ENCODE measurements at places on chromosomes 11 and 22.
A peak's percentile ranks its signal among the peaks of the same experiment; 100 is the strongest.

DNA sequence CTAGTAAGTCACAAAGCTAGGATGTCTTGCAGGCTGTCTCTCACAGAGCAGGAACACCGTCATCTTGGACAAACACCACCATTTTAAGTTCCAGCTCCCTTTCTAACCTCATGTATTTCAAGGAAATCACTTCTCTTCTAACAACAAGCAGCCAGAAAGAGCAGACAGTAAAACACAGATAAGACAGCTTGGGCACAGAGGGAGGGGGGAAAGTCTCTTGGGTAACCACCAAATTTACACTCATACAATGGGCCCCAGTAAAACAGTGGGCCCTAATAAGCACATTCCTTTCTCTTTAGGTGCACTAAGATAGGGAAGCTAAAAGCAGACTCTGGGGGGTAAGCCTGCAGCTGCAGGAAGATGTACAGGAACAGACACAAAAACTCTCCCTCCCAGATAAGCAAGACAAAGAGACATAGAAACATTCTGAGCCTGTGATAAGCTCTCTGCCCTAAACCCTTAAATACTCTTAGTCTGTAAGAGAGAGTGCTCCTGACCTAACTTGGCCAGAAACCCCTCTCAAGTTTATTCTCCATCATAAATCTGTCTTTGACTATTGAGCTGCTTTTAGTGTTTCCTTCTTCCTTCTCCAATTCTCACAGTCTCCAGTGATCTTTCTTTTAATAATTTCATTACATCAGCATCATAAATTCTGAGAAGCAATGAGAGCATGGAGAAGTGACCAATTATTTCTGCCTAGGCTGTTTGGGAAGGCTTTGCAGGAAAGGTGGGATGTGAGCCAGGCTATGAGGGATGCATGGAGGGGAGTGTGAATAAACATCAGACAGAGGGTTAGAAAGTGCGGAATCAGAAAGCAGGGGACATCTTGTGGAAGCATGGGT is 7.4 kb downstream of the OR10D3 start:
- no peaks in the 10 kb centered on the region for H3K4me1 ChIP-seq
- H3K27me3 ChIP-seq = peaks cover 18% of the 10 kb centered on the region
- H3K27ac ChIP-seq = no peak overlapping the region
- DNase-seq = no peak
- no peak overlapping the region for H3K4me3 ChIP-seq

- H3K4me3 ChIP-seq = no peak overlapping the region
- H3K36me3 ChIP-seq = no peaks in the 10 kb centered on the region
- no peaks in the 10 kb centered on the region for H3K27me3 ChIP-seq
- H3K27ac ChIP-seq = no peak overlapping the region
- no peaks in the 10 kb centered on the region for H3K4me1 ChIP-seq
Measured at GRCh38 chr11:26994631-26995095, 751 bp downstream of the FIBIN start.

- H3K36me3 ChIP-seq = no peaks in the 10 kb centered on the region
- H3K4me3 ChIP-seq = no peak overlapping the region
- no peak overlapping the region for H3K27ac ChIP-seq
- DNase-seq = no peak
Measured at GRCh38 chr11:113694390-113694789, 11.7 kb downstream of the TMPRSS5 start.

DNA sequence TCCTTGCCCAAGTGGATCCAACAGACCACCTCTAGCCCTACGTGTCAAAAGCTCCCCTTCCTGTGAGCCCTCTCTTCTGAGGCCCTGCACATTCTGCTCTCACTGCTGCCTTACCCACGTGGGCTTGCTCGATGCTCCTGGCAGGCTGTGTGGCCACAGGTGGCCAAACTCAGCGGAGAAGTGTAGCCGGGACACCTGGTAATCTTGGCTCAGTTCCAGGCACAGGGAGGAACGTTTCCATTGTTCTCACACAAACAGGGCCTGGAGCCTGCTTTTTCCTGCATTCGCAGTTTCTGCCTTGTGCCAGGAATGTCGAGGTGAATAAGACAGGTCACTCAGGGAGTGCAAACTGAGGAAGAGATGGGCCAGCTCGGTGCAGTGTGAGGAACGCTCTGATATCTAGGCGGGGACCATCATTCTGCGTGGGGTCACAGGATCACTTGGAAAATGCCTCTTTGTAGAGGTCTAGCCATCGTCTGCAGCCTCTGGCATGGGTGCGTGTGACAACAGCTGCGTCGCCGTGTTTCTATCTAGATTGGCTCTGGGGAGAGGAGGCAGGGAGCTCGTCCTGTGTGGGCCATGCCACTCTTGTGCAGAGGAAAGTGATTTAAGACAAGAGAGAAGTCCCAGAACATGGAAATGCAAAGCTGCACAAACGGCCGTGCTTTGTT is 127.6 kb upstream of the PARVA start:
- no peaks in the 10 kb centered on the region for H3K4me1 ChIP-seq
- H3K36me3 ChIP-seq = peaks cover 38% of the 10 kb centered on the region
- H3K4me3 ChIP-seq = no peak overlapping the region
- no peak for DNase-seq
- no peak overlapping the region for H3K27ac ChIP-seq
- H3K27me3 ChIP-seq = no peaks in the 10 kb centered on the region

- DNase-seq = peak; percentile 47
- no peaks in the 10 kb centered on the region for H3K27me3 ChIP-seq
Measured at GRCh38 chr11:65551572-65552387, 6.4 kb downstream of the LTBP3 start.

GRCh38 chr22:41636467-41636866 is 15.4 kb downstream of the XRCC6 start:
- no peak for DNase-seq
- H3K4me1 ChIP-seq = peaks cover 7% of the 10 kb centered on the region
- no peaks in the 10 kb centered on the region for H3K27me3 ChIP-seq

- H3K4me3 ChIP-seq = no peak overlapping the region
- H3K36me3 ChIP-seq = no peaks in the 10 kb centered on the region
- DNase-seq = no peak
- no peak overlapping the region for H3K27ac ChIP-seq
Measured at GRCh38 chr11:102637731-102638130, 12.6 kb upstream of the MMP20 start.

DNA sequence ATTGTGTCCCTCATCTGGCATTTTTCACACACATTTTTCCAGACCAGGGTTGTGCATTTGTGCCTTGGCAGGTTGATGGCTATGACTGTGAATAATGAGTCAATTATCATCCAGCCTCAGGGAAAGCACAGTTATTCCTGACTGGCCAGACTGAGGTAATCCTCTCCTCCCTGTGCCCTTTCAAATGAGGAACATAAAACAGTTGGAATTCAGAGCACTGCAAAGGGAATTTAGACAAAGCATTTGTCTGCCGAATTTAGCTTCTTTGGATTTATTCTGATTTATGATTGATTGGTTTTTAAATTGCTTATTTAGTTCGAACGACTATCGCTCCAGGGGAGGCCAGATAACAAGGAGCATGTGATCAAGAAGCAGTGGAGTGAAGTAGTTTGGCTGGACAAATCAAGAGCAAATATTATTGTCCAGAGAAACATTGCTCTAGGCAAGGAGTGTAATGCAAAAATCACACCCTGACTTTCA is 30.8 kb upstream of the RAG2 start:
- no peak overlapping the region for H3K4me3 ChIP-seq
- no peaks in the 10 kb centered on the region for H3K36me3 ChIP-seq
- no peak overlapping the region for H3K27ac ChIP-seq

GRCh38 chr11:86183694-86184093 is 60.9 kb upstream of the EED start:
- no peak overlapping the region for H3K27ac ChIP-seq
- peaks cover 10% of the 10 kb centered on the region for H3K4me1 ChIP-seq
- peak overlapping the region; percentile 23 for H3K4me3 ChIP-seq
- H3K27me3 ChIP-seq = no peaks in the 10 kb centered on the region

- H3K27ac ChIP-seq = no peak overlapping the region
- H3K36me3 ChIP-seq = no peaks in the 10 kb centered on the region
- no peak overlapping the region for H3K4me3 ChIP-seq
Measured at GRCh38 chr11:38791346-38791961, 2193.4 kb upstream of the RAG2 start.

DNA sequence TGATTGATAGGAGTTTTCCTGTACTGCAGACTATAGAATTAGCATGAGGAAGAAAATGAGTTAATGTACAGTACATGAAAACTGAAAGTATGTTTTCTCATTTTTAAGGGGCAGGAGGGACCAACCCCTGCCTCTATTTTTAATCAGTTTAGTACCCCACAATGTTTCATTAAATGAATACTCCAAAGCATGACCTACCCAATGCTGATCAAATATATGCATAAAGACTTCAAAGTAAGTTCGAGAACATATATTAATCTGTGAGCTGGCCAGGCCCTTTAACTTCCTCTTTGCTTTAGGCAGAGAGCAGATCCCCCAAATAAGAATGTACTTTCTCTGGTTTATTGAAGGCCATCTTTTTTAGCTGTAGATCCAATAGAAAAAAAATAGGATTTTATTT is 161.0 kb downstream of the FCHSD2 start:
- H3K36me3 ChIP-seq = peaks cover 30% of the 10 kb centered on the region
- H3K27me3 ChIP-seq = no peaks in the 10 kb centered on the region
- peaks cover 32% of the 10 kb centered on the region for H3K4me1 ChIP-seq
- no peak overlapping the region for H3K4me3 ChIP-seq
- H3K27ac ChIP-seq = no peak overlapping the region
- no peak for DNase-seq

DNA sequence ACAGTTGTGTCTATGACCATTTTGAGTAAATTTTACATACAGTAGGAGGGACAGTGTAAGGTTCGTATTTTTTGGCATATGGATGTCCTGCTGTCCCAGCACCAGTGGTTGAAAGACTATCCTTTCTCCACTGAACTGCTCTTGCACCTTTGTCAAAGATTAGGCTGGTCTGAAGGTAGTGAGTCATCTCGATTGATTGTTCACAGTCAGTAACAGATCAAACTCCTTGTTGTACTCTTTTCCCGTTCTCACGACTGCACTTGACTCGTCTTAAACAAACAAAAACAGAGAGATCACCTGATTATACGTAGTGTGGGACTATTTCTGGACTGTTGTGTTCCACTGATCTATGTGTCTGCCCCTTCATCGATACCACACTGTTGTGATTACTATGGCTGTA is 77.1 kb downstream of the DGCR2 start:
- DNase-seq = no peak
- H3K27me3 ChIP-seq = no peaks in the 10 kb centered on the region
- H3K4me1 ChIP-seq = no peaks in the 10 kb centered on the region
- H3K27ac ChIP-seq = no peak overlapping the region

DNA sequence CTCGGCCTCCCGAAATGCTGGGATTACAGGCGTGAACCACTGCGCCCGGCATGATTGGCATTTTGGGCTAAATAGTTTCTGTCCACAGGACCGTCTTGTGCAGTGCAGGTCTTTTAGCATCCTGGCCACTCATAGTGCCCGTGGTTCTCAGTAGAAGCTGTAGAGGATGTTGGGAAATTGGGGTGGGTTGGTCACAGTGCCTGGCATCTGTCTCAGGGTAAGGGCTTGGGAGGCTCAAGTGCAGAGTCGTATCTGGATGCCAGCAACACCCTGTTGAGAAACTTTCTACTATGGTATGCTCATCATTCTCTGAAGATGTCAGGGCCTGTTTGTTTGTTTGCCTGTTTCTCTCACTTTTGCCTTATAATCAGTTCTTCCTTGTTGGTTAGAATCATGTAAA is 21.9 kb downstream of the UBE2L3 start:
- peak overlapping the region; percentile 18 for H3K27ac ChIP-seq
- peaks cover 25% of the 10 kb centered on the region for H3K36me3 ChIP-seq
- DNase-seq = no peak
- H3K4me1 ChIP-seq = peaks cover 55% of the 10 kb centered on the region
- no peaks in the 10 kb centered on the region for H3K27me3 ChIP-seq

GRCh38 chr11:119107538-119108145 is 498 bp downstream of the C2CD2L start:
- no peak for DNase-seq
- peak overlapping the region; percentile 91 for H3K27ac ChIP-seq
- H3K4me1 ChIP-seq = peaks cover 52% of the 10 kb centered on the region
- H3K27me3 ChIP-seq = no peaks in the 10 kb centered on the region

GRCh38 chr11:2511421-2512369 is 66.9 kb downstream of the KCNQ1 start:
- no peak for DNase-seq
- no peak overlapping the region for H3K4me3 ChIP-seq
- H3K27ac ChIP-seq = no peak overlapping the region

DNA sequence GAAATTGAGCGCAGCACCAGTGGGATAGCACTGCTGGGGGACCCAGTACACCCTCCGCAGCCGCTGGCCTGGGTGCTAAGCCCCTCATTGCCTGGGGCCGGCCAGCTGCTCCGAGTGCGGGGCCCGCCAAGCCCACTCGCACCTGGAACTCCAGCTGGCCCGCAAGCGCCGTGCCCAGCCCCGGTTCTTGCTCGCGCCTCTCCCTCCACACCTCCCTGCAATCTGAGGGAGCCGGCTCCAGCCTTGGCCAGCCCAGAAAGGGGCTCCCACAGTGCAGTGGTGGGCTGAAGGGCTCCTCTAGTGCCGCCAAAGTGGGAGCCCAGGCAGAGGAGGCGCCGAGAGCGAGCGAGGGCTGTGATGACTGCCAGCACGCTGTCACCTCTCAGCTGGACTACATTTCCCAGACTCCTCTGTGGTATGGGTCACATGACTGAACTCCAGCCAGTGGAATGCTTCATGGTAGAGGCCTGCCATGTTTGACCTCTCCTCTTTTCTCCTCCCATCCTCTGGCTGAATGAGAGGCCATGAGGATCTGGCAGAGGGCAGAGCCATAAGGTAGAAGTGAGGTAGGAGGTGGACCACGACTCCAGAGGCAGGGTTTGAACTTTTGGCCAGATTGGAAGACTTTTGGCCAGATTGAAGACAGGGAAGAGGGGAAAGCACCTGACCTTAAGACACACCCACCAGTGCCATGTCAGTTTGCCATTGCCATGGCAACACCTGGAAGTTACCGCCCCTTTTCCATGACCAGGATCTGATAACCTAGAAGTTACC is 6.2 kb downstream of the MRGPRD start:
- H3K4me1 ChIP-seq = peaks cover 6% of the 10 kb centered on the region
- peak overlapping the region; percentile 58 for H3K27ac ChIP-seq
- no peaks in the 10 kb centered on the region for H3K27me3 ChIP-seq
- H3K36me3 ChIP-seq = no peaks in the 10 kb centered on the region
- no peak overlapping the region for H3K4me3 ChIP-seq

DNA sequence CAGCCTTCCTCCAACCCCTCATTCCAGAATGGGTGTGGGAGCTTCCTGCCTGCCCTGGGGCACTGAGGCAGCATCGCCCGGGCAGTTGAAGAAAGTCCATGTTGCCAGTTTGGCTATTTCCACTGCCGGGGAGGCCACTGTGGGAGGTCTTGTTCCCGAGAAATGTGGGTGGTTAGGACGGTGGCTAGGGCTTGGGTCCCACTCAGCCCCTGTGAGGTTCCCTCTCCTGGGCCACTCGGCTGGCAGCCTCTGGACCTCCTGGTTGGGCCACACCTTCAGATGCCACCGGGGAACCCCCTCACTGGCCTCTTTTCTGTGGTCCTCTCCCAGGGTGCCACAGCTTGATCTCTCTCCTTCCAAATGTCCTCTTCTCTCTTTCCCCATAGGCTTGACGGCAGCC is 5.1 kb upstream of the PPP6R3 start:
- H3K36me3 ChIP-seq = no peaks in the 10 kb centered on the region
- H3K27ac ChIP-seq = no peak overlapping the region
- H3K27me3 ChIP-seq = peaks cover 5% of the 10 kb centered on the region
- H3K4me3 ChIP-seq = no peak overlapping the region
- peaks cover 4% of the 10 kb centered on the region for H3K4me1 ChIP-seq
